ENCODE measurements at places on chromosomes 6 and 20.
A peak's percentile ranks its signal among the peaks of the same experiment; 100 is the strongest.

GRCh38 chr20:53194306-53195290 lies 222.4 kb downstream of the TSHZ2 start:
- H3K27ac ChIP-seq: no peak overlapping the region
- H3K4me1 ChIP-seq: no peaks in the 10 kb centered on the region
- no peaks in the 10 kb centered on the region for H3K36me3 ChIP-seq

- DNase-seq: no peak
- H3K27ac ChIP-seq: no peak overlapping the region
- no peaks in the 10 kb centered on the region for H3K4me1 ChIP-seq
- no peak overlapping the region for H3K4me3 ChIP-seq
- no peaks in the 10 kb centered on the region for H3K27me3 ChIP-seq
Observed at GRCh38 chr6:78505178-78505577, 362.2 kb upstream of the IRAK1BP1 start.

DNA sequence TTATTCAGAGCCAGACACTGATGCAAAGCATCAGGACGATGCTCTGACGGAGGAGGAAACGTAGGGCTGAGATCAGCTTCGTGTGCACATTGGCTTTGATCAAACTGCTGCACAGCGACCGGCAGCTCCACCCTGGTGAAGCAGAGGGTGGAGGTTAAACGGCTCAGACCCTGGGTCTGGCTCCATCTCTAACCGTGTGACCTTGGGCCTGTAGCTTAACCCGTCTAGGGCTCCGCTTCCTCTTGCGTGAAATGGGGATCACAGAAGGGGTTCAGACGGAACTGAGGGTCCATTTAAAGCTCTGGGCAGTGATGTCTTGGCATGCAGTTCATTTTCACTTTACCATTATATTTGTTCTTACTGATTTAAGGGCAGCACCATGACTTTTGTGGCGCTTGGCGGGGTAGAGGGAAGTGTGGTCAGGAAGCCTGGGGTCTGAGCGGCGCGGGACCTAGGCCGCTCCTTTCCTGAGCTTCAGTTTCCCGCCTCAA lies 644 bp downstream of the RBL1 start:
- no peaks in the 10 kb centered on the region for H3K36me3 ChIP-seq
- H3K27ac ChIP-seq: peak overlapping the region; percentile 91
- peak; percentile 72 for DNase-seq
- peak overlapping the region; percentile 93 for H3K4me3 ChIP-seq
- no peaks in the 10 kb centered on the region for H3K27me3 ChIP-seq

DNA sequence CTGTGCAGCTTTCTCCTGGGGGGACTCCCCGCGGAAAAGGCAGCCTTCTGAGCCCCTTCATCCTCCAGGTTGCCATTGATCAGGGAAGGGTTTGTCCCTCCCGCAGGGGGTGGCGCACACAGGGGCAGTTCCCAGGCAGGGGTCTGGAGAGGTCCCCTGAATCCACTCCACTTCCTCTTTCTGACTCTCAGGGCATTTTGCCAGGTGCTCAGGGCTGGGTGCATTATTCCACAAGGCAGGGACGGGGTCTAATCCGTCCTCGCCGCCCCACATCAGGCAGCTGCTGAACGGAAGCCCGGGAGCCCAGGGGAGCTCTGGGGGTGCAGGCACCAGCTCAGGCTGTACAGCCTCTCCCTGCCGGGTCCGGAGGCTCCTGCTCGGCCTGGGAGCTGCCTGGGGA lies 180.9 kb downstream of the TTLL2 start:
- H3K27ac ChIP-seq: no peak overlapping the region
- no peaks in the 10 kb centered on the region for H3K36me3 ChIP-seq
- H3K4me3 ChIP-seq: no peak overlapping the region
- DNase-seq: no peak
- no peaks in the 10 kb centered on the region for H3K27me3 ChIP-seq
- H3K4me1 ChIP-seq: no peaks in the 10 kb centered on the region

DNA sequence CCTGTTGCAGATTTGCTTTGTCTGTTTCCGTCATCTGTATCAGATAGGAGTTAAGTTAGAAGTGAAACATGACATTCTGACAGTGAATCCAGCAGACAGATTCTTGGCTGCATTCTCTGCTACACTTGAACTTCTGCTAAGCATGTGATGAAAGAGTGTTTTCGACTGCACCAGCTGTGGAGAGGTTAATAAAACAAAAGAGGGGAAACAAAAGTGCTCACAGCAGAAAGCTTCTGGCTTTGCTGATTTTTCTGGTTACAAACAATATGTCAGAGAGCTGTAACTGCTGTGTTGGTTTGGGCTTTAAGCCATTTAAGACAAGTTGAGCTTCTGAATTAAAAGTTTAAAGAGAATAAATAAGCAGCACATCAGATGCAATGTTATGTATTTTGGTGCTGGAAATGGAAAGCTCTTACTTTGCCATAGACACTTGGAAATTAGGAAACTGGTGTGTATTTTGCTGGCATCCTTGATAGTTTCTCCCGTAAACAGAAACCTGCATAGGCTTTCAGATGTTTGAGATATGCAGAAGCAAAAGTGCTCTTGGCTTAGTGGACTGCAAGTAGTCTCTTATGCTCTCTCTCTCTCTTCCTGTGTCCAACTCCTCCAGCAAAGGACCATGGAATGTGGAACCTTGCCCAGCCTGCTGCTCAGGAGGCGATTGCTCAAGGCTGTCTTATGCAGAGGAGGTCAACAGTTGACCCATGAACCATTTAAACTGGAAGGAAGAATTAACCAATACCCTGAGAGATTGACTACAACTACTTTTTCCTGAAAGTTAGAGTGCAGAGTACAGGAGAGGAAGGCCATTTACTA lies 104.9 kb downstream of the RPS12 start:
- no peak overlapping the region for H3K27ac ChIP-seq
- H3K27me3 ChIP-seq: peaks cover 4% of the 10 kb centered on the region
- no peaks in the 10 kb centered on the region for H3K4me1 ChIP-seq
- DNase-seq: no peak
- no peak overlapping the region for H3K4me3 ChIP-seq
- H3K36me3 ChIP-seq: no peaks in the 10 kb centered on the region

DNA sequence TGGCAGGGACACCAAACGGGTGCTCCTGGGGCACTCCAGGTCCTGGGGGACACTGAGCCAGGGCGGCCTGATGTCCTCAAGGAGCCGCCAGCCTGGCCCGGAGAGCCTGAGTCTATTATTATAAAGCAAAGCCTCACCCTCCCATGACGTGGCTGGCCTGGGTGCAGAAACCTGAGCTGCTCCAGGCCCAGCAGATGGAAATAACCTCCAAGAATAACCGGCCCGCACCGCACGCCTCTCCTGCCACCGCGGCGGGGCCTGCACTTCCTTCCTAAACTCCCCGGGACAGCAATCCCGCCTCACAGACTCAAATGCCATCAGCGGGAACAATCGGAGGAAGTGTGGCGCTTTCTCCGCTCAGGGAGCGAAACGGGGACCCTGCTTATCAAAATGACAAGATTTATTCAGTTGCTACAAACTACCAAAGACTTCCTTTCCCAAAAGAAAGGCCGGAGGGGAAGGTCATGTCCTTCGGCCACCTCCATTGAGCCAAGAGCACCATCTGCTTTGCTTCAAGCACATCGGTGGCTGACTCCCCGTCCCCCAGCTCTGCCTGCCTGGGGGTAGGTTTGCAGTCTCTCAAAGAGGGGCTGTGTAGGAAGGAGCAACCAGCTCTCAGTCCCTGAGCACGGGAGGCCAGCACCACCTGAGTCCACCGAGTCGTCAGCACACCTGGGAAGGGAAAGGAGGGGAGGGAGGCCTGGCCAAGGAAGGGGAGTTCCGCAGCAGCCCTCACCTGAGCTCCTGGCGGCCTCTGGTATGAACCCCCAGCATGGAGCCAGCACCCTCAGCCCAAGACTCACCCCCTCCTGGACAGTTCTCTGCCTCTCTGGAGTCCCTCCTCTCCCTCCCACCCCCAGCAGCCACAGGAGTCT lies 78.6 kb upstream of the QKI start:
- no peaks in the 10 kb centered on the region for H3K36me3 ChIP-seq
- H3K4me1 ChIP-seq: no peaks in the 10 kb centered on the region
- DNase-seq: no peak
- H3K27ac ChIP-seq: no peak overlapping the region
- H3K27me3 ChIP-seq: no peaks in the 10 kb centered on the region
- no peak overlapping the region for H3K4me3 ChIP-seq

GRCh38 chr20:15708984-15709598 lies 864.2 kb downstream of the KIF16B start:
- H3K4me3 ChIP-seq: no peak overlapping the region
- H3K36me3 ChIP-seq: no peaks in the 10 kb centered on the region
- no peak for DNase-seq
- no peak overlapping the region for H3K27ac ChIP-seq
- H3K27me3 ChIP-seq: no peaks in the 10 kb centered on the region
- H3K4me1 ChIP-seq: no peaks in the 10 kb centered on the region

DNA sequence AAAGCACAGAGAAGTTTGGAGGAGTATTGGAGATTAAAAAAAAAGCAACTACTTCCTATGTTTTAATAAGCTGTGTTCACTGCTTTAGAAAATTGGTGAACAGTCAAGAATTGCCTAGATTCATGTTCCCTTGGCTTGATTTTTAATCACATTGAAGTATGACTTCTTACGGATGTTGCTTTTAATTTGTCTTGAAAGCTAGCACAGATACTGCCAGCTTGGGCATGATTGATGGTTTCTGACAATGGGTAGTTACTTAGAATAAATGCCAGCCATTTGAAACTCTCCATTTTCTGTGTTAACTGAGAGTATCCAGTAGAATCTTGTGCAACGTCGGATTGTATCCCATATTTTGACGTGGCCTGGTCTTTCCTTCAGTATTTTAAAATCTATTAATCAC lies 178.0 kb downstream of the DTNBP1 start:
- H3K4me1 ChIP-seq: peaks cover 9% of the 10 kb centered on the region
- H3K4me3 ChIP-seq: no peak overlapping the region
- no peaks in the 10 kb centered on the region for H3K36me3 ChIP-seq
- H3K27me3 ChIP-seq: no peaks in the 10 kb centered on the region

Data from naive thymus-derived CD4-positive, alpha-beta T cell (primary cell).